Fibroblast of villous mesenchyme (primary cell): ENCODE measurements at places on chromosomes 11 and 22. TPM values are rescaled to one million over a fixed set of nuclear protein-coding genes. Genes with fewer than 3 reads are reported as not detected.

Gene OR5P2
- total RNA-seq: under 0.01 TPM in 1 of 2 replicates, not detected in the other

Gene NUP50
- total RNA-seq: 37.4 and 41.9 TPM in 2 replicates

Gene TRIM6
- 6.1 and 6.5 TPM in 2 replicates for total RNA-seq

Gene GDPD4
- 0.43 and 0.64 TPM in 2 replicates for total RNA-seq

Gene CCDC82
- 12.2 and 17.7 TPM in 2 replicates for total RNA-seq

Gene CARNS1
- total RNA-seq: not detected in 2 replicates

Gene BANF1
- 19.9 and 24.8 TPM in 2 replicates for total RNA-seq

Gene PPME1
- total RNA-seq: 48.0 and 165 TPM in 2 replicates

Gene GDPD5
- total RNA-seq: 9.5 and 10.3 TPM in 2 replicates

Gene ABTB2
- 3.9 and 4.8 TPM in 2 replicates for total RNA-seq

Gene XKR3
- total RNA-seq: not detected in 2 replicates

Gene ELP4
- total RNA-seq: 17.4 and 19.0 TPM in 2 replicates

Gene GLB1L2
- total RNA-seq: under 0.01 TPM in 1 of 2 replicates, not detected in the other

Gene ELFN2
- total RNA-seq: under 0.01 and 0.32 TPM in 2 replicates

Gene CECR2
- not detected in 2 replicates for total RNA-seq

Gene GAS2
- 0.64 and 1.7 TPM in 2 replicates for total RNA-seq

Gene SHANK2
- total RNA-seq: 0.86 and 0.97 TPM in 2 replicates

Gene NNMT
- total RNA-seq: 505 and 713 TPM in 2 replicates

Gene ANKK1
- total RNA-seq: under 0.01 TPM in 1 of 2 replicates, not detected in the other

Gene CDHR5
- not detected in 2 replicates for total RNA-seq

Gene CD3G
- not detected in 2 replicates for total RNA-seq

Gene TPBGL
- total RNA-seq: not detected in 2 replicates

Gene BAIAP2L2
- 2.3 and 3.0 TPM in 2 replicates for total RNA-seq

Gene MAJIN
- total RNA-seq: not detected in 2 replicates

Gene KRTAP5-1
- not detected in 2 replicates for total RNA-seq

Gene B3GAT3
- 35.4 and 36.3 TPM in 2 replicates for total RNA-seq

Gene C11orf86
- total RNA-seq: not detected in 2 replicates

Gene CCDC87
- total RNA-seq: 0.43 and 0.64 TPM in 2 replicates

Gene APOL5
- not detected in 2 replicates for total RNA-seq

Gene FADS3
- total RNA-seq: 94.7 and 126 TPM in 2 replicates
